Occipital lobe (tissue), 3 donors: ENCODE measurements at places on chromosomes 7 and 10.
A peak's percentile ranks its signal among the peaks of the same experiment; 100 is the strongest.

GRCh38 chr10:5447056-5447455 lies 34.7 kb downstream of the NET1 start:
- DNase-seq: no peak

DNA sequence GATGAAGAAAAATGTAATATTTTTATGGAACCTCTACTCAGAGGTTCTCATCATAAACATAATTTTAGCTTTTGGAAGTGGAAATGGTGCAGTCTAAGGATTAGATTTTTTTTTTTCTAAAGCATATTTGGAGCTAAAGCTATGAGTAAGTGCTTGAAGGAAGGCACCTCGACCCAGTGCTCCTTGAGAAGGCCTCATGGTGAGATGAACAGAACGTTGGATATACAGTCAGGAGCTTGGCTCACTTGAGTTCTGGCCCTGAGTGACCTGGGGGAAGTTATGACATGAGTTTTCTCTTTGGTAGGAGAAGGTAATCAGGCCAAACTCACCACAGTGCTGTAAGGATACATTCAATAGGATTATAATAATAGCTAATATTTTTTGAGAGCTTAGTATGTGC lies 163.3 kb downstream of the JCAD start:
- no peak for DNase-seq

DNA sequence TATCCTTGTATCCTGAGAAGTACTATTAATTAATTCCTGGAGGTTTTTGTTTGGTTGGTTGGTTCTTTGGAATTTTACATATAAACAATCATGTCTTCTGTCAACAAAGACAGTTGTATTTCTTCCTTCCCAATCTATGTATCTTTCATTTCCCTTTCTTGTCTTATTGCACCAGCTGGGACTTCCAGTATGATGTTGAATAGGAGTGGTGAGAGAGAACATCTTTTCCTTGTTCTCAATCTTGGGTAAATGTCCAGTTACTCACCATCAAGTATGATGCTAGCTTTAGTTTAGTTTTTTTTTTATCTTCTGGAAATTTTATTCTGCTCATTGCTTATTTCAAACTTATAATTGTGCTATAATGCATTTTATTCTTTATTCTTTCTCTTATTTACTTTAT lies 7.4 kb upstream of the PAX4 start:
- DNase-seq: no peak

DNA sequence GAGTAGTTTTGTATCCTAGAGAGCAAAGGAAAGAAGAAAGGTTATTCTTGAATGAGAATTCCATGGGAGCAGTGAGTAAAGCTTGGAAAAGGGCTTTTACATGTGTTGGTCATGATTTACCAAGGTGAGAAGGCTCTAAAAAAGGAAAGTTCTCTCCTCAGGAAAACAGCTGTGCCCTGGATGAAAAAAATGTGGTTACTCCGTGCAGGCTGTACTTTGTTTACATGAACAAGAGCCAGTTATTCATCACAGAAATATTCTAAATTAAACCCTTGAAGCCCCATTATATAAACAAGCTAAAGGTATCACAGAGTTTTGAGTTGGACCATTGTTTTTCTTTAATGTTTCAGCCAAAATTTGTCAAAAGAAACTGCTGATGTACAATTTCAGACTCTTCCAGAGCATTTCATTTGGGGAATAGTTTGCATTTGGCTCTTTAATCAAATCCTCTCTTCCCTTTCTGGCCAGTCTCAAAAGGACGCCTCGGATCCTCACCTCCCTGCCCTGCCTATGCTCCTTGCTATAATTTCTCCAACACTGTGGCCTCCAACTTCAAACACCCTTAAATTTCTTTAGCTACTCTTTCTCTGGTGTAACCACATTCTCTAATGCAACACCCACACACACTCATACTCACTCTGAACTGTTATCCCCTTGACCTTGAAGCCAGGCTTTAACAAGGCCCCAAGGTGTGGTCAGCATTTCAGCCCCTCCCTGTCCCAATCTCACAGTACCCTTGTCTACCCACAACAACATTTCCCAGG lies 47.4 kb downstream of the AFAP1L2 start:
- no peak for DNase-seq

DNA sequence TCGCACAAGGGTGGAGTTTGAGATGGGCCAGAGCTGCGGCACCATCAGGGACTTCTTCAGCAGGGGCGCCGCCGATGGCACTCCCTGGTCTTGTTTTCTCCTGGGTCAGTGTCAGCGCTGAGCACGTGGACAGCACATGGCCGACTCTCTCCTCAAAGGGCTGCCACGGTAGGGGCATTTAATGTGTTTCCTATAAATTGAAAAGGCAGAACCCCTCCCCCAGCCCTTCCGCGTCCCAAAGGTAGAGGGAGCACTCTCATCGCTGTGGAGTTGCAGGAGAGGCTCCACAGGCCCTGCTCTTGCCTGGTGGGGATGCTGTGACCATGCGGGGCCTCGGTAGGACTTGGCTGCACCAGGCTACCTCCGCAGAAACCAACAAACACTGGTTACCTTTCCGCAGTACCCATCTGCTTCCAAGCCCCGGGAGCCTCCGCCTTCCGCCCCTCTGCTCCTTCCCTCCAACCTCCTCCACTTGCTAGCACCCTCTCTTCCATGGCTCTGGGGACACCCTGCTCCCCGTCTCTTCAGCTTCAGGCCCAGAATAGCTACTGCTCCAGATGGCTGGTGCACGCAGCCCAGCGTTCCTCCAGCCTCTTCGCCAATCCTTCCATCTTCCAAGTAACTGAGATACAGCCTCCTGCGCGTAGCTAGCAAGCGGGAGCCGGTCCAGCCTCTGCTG lies 166.3 kb upstream of the ADCY1 start:
- peak; percentile 58 for DNase-seq

DNA sequence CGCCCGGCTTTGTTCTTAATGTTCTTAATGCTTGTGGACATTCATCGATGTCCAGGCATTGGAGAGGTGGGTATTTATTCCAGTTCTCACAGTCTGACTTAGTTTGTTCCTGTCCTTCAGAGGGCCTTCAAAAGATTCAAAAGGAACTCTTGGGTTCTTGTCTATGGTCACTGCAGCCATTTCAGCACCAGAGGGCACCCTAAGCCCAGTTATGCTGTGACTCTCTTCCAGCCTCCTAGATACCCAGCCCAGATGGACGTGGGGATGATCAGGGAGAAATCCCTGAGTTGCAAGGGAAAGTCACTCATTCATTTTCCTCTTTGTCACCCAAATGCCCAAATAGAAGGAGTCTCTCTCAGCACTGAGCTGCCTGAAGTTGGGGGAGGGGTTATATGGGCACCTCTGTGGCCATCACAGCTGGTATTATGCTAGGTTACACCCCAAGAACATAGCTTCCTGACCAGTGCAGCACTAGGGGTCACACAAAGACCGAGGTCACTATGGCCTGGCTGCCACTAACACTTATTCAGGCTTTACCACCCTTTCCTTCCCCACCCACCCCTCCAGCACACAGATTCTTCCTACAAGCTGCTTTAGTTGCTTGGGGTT lies 26.5 kb upstream of the CCDC126 start:
- peak; percentile 28 for DNase-seq

- no peak for DNase-seq
Observed at GRCh38 chr7:108511939-108512338, 14.0 kb downstream of the PNPLA8 start.

DNA sequence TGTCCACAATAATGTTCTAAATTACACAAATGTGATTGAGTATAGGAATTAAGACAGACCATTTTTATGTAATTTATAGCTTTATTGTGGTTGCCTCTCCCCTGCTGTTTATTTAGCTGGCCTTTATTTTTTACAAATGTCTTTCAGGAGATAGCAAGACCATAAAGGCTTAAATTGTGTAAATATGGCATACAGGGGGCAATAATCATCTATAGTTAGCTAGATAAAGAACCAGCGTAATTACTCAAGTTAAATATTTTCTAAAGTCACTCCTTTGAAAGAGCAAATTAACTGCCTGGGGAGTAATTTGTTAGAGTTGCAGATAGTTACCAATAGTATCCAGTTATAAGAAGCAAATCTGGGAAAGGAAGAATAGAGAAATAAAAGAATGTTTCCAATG lies at the start of gene MALRD1:
TSS of gene MALRD1 (plus strand) at position 313 of the 400 bp plus-strand sequence. CDS start 138 bp downstream, outside the sequence.
- DNase-seq: no peak

DNA sequence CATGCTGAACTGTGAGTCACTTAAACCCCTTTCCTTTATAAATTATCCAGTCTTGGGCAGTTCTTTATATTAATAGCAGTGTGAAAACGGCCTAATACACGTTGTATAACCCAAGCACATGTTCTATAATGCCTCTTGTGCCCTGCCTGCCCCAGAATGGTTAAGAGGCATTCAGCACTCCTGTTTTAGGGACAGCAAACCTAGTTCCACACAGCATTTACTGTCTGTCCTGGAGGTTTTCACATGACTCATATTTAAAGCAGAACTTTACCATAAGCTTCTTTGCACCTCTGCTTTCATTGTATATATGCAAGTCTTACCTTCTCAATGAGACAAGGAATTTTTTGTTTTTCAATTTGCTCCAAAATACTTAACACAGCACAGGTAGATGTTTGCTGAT lies 144.8 kb downstream of the ICA1 start:
- DNase-seq: no peak

DNA sequence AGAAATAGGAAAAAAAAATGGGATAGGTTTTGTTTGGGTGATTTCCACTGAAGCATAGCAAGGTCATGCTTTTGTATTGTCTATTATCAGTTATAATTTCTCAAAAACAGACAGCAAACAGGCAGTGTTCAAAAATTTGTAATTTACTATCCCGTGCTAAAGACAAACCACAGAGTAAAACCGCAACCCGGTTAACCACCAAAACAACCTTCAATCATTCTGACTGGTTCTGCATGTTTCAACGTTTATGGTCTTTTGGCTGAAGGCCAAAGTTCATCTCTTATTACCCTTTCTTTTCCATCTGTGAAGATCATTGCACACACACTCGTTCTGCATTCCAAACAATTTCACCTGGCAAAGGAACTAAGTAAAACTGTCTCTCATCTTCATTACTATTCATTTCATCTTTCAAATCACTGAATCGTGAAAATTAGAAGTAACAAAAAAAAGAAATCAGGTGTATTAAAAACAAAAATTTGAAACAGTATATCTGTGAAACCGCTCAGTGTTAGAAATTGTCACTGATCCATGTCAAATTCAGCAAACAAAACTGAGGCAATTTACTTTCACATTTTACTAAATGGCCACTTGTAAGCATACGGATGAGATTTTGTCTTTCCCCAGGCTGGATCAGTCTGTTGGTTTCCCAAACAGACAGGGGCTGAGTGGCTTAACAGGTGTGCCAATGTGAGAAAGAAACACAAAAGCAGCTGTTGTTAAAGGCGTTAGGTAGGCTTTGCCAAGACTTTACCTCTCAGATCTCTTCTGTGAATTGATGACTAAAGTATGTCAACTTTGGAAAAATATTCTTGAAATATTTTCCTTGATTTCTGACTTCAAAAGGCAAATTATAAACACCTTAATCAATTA lies 539.6 kb downstream of the CNTNAP2 start:
- DNase-seq: no peak

- DNase-seq: no peak
Observed at GRCh38 chr7:83739527-83739926, 90.6 kb upstream of the SEMA3E start.

- no peak for DNase-seq
Observed at GRCh38 chr10:119849944-119850343, 22.7 kb downstream of the MCMBP start.

GRCh38 chr7:33592718-33593117 lies 312.6 kb upstream of the BMPER start:
- DNase-seq: no peak

GRCh38 chr7:94556028-94556427 lies 46.4 kb downstream of the CASD1 start:
- no peak for DNase-seq

- DNase-seq: no peak
Observed at GRCh38 chr7:42997611-42998010, 65.4 kb downstream of the MRPL32 start.

- no peak for DNase-seq
Observed at GRCh38 chr10:20616056-20616671, 280.9 kb downstream of the NEBL start.

DNA sequence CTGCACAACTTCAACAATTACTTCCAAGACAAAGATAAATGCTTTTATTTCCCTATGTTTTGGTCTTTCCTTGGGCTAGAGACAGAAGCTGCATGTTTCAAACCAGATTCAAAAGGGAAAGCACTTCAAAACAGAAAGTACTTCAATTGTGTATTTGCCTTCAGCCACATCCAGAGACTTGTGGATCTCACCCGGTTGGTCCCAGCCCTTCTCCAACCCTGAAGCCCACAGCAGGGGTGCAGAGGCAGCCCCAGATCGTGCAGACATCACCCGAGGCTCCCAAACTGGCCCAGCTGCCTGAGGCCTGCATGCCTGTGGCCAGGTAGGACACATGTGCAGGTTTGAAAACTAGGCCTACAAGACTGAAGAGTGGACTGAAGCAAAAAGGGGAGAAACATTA lies 80.8 kb downstream of the ALOX5 start:
- no peak for DNase-seq

DNA sequence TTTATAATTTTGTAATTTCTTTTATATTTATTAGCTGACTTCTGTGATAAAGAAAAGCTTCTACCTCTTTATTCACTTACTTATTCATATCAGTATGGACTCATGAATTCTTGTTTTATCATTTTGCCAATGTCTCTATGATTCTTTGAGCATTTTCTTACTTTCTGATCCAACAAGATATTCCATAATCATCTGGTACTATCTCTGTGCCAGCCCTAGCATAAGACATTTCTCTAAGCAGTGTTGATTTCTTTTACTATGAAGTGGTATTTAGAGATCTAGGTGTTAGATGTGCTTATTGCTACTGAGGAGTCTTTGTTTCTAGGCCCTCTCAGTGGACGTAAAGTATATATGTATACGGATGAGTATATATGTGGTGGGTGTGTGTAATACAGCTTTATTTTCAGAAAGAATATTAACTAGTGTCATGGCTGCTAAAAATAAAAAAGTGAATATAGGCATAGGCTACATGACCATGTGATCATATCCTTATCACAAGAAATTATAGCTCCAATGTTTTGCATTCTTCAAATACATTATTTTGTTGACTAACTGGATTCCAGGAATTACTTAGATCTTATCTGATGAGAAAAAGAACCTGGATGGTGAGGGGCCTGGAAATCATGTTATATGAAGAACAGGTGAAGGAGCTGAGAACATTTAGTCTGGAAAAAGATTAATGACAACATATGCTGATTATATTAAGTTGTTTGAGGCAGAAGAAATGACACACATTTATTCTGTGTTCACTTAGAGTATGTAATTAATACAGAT lies 13.1 kb downstream of the PHTF2 start:
- no peak for DNase-seq
